ENCODE measurements at places on chromosomes 7 and 10. TPM values are rescaled to one million over a fixed set of nuclear protein-coding genes. Genes with fewer than 3 reads are reported as not detected.

The ATG9B gene
- 0.10 TPM for total RNA-seq

The SMNDC1 gene
- 8.4 TPM for total RNA-seq

The CASP7 gene
- 60.1 TPM for total RNA-seq

The SLC18A3 gene
- total RNA-seq, result not detected

The OR13A1 gene
- not detected for total RNA-seq

The HGF gene
- total RNA-seq, result 2.0 TPM

The POLR2J2 gene
- 6.1 TPM for total RNA-seq

The HSPA12A gene
- total RNA-seq, result 3.0 TPM

The DIP2C gene
- total RNA-seq, result 13.5 TPM

All from glomerular endothelial cell (primary cell).